ENCODE measurements at places on chromosomes 16 and 17.

DNA sequence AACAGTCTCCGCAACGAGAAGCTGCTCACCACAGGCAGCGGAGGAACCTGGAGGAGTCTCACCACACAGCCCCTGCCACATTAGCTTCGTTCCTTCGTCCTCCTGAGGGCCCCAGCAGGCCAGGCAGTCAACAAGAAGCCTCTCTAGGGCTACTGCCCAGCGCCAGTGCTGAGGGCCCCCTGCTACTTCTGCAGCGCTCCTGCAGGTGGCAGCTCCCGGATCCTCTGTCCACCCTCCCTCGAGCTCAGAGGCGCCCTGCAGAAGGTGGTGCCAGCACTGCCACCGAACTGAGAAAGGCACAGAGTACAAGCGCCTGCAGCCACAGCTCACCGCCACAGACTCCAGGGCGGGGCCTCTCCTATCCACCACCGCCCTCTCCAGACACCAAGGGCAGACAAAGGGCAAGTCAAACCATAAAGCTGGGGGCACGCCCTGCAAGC, 27.3 kb downstream of the KDM8 start:
- DNase-seq, result no peak

GRCh38 chr17:66522591-66523272, 220.3 kb downstream of the PRKCA start:
- DNase-seq, result no peak

- no peak for DNase-seq
Measured at GRCh38 chr17:29642171-29642611, 19.5 kb upstream of the CORO6 start.

- DNase-seq, result no peak
Measured at GRCh38 chr17:62750631-62751051, 57.5 kb downstream of the MARCHF10 start.

DNA sequence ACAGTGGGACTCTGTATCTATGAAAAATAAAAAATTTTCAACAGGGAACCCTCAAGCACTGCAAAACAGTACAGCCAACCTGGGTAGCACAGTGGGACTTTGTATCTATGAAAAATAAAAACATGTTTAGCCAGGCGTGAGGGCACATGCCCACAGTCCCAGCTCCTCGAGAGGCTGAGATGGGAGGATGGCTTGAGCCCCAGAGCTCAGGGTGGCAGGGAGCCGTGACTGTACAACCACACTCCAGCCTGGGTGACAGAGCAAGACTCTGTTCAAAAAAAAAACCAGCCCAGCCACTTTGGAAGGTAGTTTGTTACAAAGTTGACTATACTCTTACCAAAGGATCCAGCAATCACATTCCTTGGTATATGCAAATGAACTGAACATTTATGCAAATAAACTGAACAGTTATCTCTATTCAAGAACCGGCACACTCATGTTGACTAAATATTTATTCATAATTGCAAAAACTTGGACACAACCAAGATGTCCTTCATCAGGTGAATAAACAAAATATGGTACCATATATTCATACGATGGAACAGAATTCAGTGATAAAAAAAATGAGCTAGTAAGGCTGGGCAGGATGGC, 5.2 kb downstream of the RPH3AL start:
- no peak for DNase-seq

DNA sequence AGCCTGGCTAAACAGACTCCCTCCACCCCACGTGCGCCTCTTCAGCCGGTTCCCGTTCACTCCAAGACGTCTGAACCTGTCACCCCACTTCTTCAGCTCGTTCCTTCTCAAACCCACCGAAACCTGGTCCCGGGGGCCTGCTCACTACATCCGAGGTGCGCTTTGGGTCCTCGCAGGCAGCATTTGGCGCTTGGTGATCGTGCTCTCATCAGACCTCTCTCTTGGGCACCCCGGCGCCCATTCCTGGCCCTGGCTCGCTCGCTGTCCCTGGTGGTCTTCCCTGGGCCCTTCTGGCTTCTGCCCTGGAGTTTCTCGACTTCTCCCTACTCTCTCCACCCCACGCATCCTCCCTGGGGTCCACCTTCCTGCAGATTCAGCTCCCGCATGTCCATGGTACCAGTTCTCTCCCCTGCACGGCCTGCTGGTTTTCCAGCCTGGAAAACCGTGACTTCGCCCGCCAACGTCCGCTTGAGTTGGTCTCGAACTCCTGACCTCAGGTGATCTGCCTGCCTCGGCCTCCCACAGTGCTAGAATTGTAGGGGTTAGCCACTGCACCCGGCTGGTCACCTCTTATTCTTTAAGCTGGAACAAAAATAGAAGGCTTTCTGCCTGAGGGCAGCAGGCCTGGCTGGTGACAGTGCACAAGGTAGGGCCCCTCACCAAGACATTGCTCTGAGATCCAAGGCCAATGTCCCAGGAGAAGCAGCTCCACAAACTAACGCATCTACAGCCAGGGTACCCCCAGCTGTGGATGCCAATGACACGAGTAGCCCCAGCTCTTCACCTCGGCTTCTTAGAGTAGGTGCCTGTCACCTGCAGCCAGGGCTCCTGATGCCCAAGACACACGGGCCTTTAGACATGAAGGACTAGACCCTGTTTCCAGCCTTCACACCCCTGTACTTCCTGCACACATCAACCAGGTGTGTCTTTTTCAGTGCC, 1.1 kb upstream of the MEAK7 start:
- no peak for DNase-seq

DNA sequence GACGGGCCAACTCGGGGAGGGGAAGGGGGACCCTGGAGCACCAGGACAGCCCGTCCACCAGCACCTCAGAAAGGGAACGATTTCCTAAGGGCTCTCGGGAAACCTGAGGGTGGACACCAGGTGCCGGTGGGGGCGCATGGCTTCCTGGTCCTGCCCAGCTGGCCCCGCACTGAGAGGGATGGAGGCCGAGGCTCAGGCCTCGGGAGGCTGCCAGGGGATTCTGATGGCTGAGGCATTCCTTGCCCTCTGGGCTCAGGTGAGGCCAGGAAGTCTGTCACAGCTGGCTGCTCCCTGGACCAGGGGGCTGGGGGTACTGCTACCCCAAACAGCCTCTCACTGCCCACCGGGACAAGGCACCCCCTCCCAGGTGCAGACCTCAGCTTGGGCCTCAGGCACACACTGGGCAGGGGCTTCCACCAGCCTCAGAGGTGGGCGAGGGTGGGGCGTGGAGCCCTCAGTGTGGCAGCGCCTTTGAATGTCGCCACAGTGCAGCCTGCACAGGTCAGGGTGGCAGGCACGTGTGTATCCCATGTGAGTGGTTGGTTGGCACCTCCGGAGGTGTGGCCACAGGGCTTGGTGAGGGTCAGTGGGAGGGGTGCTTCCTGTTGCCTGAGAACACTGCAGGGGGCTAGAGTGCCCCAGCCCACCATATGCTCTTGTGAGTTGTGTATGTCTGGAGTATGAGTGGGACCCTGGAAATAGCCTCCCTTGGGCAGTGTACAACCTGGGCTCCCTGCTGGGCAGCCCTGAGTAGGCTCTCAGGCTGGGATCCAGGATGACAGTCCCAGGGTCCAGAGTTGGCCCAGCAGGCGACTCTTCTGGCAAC, 3.9 kb upstream of the FSCN2 start:
- no peak for DNase-seq

- DNase-seq, result no peak
Measured at GRCh38 chr17:31433811-31434726, 42.6 kb downstream of the RAB11FIP4 start.

- no peak for DNase-seq
Measured at GRCh38 chr17:43169561-43170139, 1.4 kb upstream of the NBR1 start.

DNA sequence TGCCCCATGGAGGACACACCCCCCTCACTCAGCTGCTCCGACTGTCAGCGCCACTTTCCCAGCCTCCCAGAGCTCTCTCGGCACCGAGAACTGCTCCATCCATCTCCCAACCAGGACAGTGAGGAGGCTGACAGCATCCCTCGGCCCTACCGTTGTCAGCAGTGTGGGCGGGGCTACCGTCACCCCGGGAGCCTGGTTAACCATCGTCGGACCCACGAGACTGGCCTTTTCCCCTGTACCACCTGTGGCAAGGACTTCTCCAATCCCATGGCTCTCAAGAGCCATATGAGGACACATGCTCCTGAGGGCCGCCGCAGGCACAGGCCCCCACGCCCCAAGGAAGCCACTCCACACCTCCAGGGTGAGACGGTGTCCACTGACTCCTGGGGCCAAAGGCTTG, 2.1 kb downstream of the ZNF646 start:
- no peak for DNase-seq

- no peak for DNase-seq
Measured at GRCh38 chr16:57134982-57135381, 42.6 kb downstream of the CPNE2 start.

All from NCI-H1930 (cell line).